ENCODE measurements at places on chromosomes 3 and 15. TPM values are rescaled to one million over a fixed set of nuclear protein-coding genes. Genes with fewer than 3 reads are reported as not detected.

- DNase-seq = no peak
These were observed 172.7 kb downstream of the RPLP1 start for GRCh38 chr15:69625328-69625727.

- no peak for DNase-seq
These were observed 2.6 kb downstream of the APBA2 start for GRCh38 chr15:28888302-28888894.

DNA sequence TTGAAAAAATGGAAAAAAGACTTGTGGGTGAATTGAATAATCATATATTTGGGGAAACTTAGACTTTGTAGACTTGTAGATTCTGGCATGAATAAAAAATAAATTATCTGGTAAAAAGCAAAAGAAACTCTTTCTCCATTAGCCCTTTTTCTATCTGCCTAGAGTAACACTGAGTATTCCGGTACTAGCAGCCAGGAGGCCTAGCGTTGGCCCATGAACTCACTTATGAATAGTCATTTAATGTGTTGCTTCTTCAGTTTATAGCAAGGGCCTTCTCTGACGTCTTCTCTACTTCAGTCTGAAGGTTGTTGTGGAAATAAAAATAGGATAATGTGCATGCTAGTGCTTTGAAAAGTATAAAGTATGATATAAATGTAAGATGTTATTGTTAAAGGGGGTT is 851.2 kb upstream of the NR2F2 start:
- DNase-seq = no peak

GRCh38 chr15:78365917-78366316 is 25.8 kb downstream of the CRABP1 start:
- no peak for DNase-seq

- no peak for DNase-seq
These were observed 2.1 kb upstream of the ARMC8 start for GRCh38 chr3:138184994-138185393.

DNA sequence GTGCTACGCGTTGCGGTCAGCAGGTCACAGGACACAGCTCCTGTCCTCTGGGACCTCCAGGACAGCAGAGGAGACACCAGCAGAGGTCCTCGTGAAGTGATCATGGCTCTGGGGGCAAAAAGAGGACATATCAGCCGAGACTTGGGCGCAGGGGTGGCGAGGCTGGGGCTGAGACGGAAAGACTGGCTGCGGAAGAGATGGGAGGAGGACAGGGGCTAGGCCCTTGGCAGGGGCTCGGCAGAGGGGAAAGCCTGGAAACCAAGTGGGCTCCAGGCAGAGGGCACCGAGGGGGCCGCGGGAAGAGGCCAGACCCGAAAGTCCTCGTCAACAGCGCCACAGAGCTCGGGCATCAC is 4.9 kb upstream of the CFAP100 start:
- DNase-seq = no peak

SLC24A5 gene
- total RNA-seq = not detected

- no peak for DNase-seq
These were observed 71.5 kb downstream of the SSR3 start for GRCh38 chr3:156483426-156483825.

GRCh38 chr3:5227812-5228211 is 40.3 kb downstream of the EDEM1 start:
- DNase-seq = no peak

- DNase-seq = no peak
These were observed 104.1 kb downstream of the LIPC start for GRCh38 chr15:58535894-58536293.

GRCh38 chr15:75036212-75036616 is 12.8 kb downstream of the PPCDC start:
- DNase-seq = no peak

- no peak for DNase-seq
These were observed 29.5 kb downstream of the CD80 start for GRCh38 chr3:119529883-119530282.

A4GNT gene
- total RNA-seq = not detected

DNA sequence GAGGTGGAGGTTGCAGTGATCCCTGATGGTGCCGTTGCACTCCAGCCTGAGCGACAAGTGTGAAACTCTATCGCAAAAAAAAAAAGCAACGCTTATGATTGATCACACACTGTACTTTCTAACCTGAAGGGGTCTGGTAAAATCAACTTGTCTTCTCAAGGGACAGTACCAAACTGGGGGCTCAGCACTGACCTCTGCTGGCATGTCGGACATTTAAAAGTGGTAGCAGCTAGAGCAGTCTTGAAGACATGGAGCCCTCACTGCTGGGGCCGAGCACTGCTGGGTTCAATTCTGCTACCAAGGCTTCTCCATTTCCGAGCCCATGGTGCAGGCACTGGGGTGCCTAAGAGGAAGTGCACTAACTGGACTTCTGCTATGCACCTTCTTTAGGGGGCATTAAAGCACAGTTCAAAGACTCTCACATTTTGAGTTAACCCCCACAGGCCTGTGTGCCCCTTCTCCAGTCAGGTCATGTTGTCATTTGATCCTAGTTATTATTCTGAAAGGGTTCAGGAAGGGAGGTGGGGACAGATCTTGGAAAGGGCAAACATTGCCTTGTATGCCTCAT is 26.4 kb upstream of the LAMP3 start:
- DNase-seq = peak; percentile 33

DNA sequence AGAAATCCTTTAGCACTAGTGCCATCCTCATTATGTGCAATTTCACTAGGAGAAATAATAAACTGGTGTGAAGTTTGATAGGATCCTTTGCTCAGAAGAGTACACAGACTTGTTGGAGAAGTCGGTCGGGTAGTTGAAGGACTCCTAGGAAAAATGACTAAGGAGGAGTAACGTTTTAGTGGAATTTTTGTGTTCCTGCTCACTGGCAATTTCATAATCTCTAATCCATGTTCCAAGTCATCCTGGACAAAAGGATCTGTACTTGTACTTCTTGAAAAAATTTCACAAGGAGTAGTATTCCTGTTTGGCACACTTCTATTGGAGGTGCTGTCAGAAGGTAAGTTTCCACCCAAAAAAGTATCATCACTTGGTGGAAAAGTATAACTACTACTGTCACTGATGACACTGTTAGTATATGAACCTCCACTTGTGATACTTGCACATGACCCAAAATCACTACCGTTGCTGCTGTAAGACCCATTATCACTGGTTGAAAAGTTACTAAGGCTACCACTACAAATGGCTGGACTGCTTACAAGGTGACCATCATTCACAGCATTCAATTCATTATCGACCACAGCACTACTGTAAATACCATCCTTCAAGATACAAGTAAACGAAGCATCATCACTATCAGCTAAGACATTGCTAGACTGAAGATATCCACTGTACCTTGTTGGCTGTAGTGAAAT is 77.4 kb downstream of the NEDD4 start:
- no peak for DNase-seq

DNA sequence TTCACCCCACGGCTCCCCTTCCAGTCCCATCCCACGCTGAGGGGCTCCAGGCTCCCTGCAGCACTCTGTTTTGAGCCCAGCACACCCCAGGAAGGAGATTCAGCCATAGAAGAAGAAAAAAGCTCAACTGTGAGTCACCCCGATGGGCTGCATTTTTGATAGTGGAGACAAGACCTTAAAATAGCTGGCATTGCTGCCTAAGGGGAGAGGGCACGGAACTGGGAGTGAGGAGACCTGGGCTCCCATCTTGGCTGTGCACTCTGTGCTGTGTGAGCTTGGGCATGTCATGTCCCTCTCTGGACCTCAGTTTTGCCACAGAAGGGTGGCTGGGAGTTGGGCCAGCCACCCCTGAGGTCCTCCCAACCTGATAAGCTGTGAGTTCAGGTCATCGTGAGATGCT is 57.2 kb upstream of the SMAD6 start:
- DNase-seq = no peak

GRCh38 chr3:178778589-178778988 is 242.4 kb downstream of the KCNMB2 start:
- no peak for DNase-seq

DNA sequence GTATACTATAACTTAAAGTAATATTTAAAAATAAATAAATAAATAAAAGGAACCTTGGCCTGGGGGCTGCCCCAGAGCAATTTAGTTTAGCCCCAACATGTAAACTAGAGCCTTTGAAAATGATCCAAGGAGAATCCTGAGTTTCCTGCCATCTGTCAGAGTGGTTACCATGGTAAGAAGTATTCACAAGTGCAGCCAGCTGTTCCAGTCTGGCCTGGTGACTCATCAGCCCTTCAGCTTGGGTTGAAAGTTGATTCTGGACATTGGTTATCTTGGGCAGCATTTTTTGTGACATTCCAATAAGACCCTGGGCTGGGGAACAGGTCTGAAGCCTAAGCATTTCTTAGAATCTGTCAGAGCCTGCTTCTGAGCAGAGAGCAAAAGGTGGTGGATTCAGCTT is 72.7 kb upstream of the LRTM1 start:
- DNase-seq = no peak

GRCh38 chr3:23153436-23153835 is 49.7 kb upstream of the UBE2E2 start:
- DNase-seq = no peak

CHRNA7 gene
- 0.28 TPM for total RNA-seq

DNA sequence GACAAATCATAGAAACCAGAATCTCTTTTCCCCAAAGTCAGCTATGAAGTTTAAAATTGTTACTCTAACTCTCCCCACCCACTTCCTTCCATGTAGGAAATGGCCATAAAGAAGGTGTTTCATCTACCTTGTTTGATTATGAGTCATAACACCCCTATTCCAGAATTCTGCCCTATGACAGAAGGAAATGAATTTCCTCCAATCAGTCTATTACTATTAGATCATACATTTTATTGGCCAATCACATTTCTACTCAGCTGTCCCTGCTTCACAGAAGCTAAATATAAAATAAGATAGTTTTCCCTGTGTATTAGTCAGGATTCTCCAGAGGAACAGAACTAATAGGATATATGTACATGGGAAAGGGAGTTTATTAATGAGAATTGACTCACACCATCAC is 102.1 kb downstream of the TGFBR2 start:
- DNase-seq = no peak

DNA sequence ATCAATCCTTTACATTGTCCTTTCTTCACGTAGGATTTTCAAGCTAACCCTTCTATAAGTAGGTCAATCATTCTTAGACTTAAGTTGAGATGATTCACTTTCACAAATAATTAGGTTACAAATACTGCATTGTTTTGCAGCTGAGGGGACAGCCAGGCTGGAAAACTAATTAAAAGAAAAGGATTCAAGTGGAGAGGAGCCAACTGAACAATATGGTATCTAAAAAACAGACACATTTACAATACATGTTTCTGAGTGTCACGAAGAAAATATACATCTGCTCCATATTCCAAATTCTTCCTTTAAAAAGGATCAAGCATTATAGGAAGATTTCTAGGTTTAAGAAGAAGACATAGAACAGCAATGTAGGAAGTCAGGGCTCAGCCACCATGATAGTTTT is 70.2 kb downstream of the PEAK1 start:
- no peak for DNase-seq

DNA sequence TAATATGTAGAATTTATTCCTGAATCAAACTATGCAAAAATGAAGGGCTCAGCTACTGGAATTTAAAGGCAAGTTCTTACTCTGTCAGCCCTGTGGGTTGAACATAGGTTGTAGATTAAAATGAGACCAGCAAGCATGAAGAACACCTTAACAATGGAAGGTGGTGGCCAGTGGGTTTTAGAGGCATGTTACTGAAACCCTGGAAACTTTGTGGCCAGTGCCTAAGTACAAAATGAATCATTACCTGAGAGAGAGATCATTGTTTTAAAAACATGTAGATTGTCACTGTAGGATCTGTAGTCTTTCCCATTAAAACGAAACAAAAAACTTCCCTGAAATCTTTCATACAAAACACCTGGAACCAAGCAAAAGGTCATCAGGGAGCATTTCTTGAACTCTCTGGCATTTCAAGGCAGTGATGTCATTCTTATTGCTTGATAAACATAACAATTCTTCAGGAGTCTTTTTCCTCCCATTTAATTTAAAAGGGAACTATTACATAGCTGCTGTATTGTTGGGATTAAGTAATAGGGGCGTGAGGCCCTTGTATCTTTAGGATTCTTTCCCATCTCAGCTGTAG is 51.8 kb downstream of the TMEM108 start:
- DNase-seq = no peak

CFAP91 gene
- 0.50 TPM for total RNA-seq

DNA sequence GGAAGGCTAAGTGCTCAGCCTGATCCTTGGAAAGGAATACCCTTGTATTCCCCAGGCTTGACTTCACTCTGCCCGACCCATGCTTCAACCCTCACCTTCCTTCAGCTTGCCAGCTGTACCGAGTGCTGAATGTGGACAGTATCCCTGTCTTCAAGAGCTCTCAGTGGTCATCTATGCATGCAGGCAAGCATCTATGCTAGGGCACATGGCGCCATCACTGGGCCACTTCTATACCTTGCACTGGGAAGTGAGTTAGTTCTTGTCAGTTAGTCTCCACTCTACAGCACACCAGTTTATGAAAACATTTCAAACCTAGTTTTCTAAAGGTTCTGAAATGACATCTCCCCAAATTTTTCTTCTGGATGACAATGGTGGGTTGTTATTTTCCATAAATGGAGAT is 82.0 kb upstream of the MYRIP start:
- DNase-seq = no peak

SMAD6 gene
- total RNA-seq = 14.4 TPM

- DNase-seq = no peak
These were observed 11.7 kb upstream of the CD47 start for GRCh38 chr3:108102420-108103039.

CPLX3 gene
- total RNA-seq = not detected

GRCh38 chr15:88484682-88485331 is 17.3 kb downstream of the MRPS11 start:
- DNase-seq = no peak

DNA sequence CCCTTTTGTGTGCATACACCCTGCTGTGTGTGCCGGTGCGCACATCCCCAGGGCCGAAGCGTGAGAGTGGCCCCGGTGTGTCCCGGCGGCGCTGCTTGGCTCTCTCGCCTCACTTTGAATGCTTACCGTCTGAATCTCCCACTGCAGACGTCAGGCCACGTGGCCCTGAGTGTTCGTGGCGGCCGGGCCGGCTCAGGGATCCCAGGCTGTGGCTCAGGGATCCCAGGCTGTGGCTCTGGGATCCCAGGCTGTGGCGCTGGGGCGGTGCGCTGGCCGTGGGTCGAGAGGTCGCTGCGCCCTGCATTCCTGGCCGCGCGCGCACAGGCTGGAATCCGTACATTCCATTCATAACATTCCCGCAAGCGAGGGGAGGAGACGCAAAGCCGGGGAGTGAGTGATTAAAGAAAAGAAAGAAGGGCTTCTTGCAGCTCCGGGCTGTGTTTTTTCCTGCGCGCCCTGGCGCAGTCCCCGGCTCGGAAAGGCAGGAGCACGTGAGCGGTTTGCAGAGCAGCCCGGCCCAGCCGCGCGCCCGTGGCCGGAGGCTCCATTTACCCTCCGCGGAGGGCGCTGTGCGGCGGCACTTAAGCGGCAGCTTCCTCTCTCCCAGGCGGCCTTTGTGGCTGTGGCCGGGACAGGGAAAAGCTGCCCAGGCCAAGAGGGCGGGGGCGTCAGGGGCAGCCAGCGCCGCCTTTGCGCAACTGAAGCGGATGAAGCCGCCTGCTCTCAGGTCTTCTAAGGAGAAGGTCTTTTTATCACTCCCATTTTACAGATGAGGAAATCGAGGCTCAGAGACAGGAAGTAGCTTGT is 87.0 kb upstream of the ALDH1L1 start:
- DNase-seq = peak; percentile 64

- no peak for DNase-seq
These were observed 79.7 kb upstream of the CDIN1 start for GRCh38 chr15:36499412-36500389.
